ENCODE measurements at places on chromosomes 1 and 21.
A peak's percentile ranks its signal among the peaks of the same experiment; 100 is the strongest.

DNA sequence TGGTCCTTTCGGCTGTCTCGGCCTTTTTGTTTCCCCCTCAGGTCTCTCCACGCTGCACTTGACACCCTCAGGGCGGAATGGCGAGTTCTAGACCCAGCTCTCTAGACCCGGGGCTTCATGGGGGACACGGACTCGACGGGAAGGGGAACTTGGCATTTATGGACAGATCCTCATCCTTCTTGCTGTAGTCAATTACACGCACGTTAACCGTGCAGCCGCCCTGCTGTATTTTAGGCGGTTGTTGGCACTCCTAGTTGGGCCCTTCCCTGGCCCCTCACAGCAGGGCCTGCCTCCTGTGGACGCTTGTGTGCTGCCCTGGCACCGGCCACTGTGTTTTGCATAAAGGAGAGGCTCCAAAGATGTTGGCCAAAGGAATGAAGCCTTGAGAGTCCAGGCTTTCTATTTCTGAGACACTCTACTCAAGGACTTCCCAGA, 558 bp upstream of the BTG3 start:
- peak overlapping the region; percentile 55 for H3K27ac ChIP-seq
- no peaks in the 10 kb centered on the region for H3K27me3 ChIP-seq
- H3K4me3 ChIP-seq, result peak overlapping the region; percentile 85
- DNase-seq, result no peak
- peaks cover 6% of the 10 kb centered on the region for H3K4me1 ChIP-seq

- no peaks in the 10 kb centered on the region for H3K36me3 ChIP-seq
- H3K27ac ChIP-seq, result no peak overlapping the region
- DNase-seq, result no peak
Measured at GRCh38 chr1:71638081-71638766, 557.4 kb upstream of the ZRANB2 start.

- H3K27me3 ChIP-seq, result peaks cover 1% of the 10 kb centered on the region
- no peak overlapping the region for H3K27ac ChIP-seq
- H3K4me3 ChIP-seq, result no peak overlapping the region
- peaks cover 2% of the 10 kb centered on the region for H3K4me1 ChIP-seq
Measured at GRCh38 chr1:88276163-88276562, 407.9 kb upstream of the PKN2 start.

DNA sequence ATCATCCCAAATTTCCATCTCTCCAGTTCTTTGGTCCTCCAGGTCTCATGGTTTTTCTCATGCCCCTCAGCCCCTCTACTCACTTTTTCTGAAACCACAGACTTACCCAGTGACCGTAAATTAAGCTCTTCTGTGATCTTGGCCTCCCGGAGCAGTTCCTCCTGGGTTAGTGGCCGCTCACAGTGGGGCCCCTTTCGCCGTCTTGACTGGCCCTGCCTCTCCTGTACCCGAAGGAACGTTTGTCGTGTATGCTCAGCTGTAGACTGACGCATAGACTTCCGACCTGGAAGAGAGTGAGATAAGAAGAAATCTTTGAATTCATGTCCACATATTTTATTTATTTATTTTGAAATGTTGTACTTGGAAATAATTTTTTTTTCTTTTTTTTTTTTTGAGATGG, 5.8 kb downstream of the VPS72 start:
- peak overlapping the region; percentile 79 for H3K27ac ChIP-seq
- no peaks in the 10 kb centered on the region for H3K27me3 ChIP-seq
- H3K4me3 ChIP-seq, result no peak overlapping the region

DNA sequence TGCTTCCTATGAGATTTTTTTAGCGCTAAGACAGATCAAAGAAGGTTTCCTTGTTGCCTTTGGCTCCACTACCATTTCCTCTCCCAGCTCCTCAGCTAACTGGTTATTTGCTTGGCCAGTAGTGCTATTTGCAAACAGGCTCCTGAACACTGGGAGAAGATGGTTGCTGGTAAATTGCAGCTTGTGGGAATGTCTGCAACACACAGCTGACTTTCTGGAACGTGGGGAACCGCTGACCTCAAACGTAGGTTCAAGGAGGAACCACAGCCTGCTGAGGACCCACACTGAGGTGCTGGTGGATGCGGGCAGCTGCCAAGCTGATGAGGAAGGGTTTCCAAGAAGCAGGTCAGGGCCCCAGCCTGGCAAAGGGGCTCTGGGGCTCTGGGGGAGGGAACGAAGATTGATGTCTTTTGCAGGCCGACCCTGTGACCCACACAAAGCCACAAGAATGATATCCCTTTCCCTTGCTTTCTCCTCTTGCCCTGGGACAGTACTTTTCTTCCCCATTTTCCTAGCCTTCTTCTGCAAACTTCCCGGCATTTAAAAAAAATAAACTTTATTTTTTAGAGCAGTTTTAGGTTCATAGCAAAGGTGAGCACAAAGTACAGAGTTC, 24.8 kb downstream of the GNG4 start:
- H3K4me1 ChIP-seq, result no peaks in the 10 kb centered on the region
- peaks cover 15% of the 10 kb centered on the region for H3K27me3 ChIP-seq
- no peak overlapping the region for H3K4me3 ChIP-seq
- H3K27ac ChIP-seq, result no peak overlapping the region
- no peak for DNase-seq
- H3K36me3 ChIP-seq, result no peaks in the 10 kb centered on the region

GRCh38 chr1:85894651-85895050, 186.4 kb upstream of the ZNHIT6 start:
- H3K4me3 ChIP-seq, result no peak overlapping the region
- H3K4me1 ChIP-seq, result no peaks in the 10 kb centered on the region
- no peak for DNase-seq
- no peaks in the 10 kb centered on the region for H3K36me3 ChIP-seq

- no peak overlapping the region for H3K27ac ChIP-seq
- H3K27me3 ChIP-seq, result peaks cover 20% of the 10 kb centered on the region
- peaks cover 7% of the 10 kb centered on the region for H3K4me1 ChIP-seq
- no peak for DNase-seq
- no peaks in the 10 kb centered on the region for H3K36me3 ChIP-seq
- no peak overlapping the region for H3K4me3 ChIP-seq
Measured at GRCh38 chr1:228376651-228377631, 29.7 kb downstream of the TRIM11 start.

DNA sequence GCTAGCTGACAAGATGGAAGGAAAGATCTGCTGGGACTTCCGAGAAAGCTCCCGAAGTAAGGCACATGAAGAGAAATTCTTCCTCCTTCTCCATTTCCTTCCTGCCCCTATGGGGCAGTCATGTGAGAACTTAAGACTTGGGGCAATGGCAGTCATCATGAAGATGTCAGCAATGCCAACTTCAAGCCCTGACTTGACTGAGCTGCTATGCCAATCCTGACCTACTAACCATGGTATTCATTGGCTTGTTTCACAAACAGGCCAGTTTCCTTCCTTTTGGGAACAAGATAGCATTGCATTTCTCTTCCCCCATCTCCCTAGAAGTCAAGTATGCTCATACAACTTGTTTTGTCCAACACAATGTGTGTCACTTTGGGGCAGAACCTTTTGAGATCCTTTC, 25.5 kb downstream of the GRIK1 start:
- no peak overlapping the region for H3K4me3 ChIP-seq
- H3K36me3 ChIP-seq, result no peaks in the 10 kb centered on the region
- peaks cover 3% of the 10 kb centered on the region for H3K27me3 ChIP-seq
- H3K27ac ChIP-seq, result no peak overlapping the region

DNA sequence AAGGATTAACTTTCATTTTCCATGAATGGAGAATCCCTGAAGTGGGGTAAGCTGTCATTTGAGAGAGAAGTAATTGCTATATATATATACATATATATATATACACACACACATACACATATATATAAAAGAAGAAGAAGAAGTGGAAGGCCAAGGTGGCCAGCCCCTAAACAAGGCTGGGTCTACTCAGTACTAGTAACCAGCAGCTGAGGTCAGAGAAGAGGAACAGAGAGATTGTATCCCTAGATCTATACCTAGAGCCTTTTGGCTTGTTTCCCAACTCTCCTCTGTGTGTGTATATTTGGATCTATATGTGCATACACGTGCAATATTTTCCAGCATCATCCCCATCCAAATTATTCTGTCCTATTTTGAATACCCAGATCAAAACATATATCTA, 5.2 kb downstream of the TNFSF4 start:
- H3K36me3 ChIP-seq, result no peaks in the 10 kb centered on the region
- H3K4me3 ChIP-seq, result no peak overlapping the region
- DNase-seq, result no peak
- H3K4me1 ChIP-seq, result peaks cover 19% of the 10 kb centered on the region
- no peaks in the 10 kb centered on the region for H3K27me3 ChIP-seq

DNA sequence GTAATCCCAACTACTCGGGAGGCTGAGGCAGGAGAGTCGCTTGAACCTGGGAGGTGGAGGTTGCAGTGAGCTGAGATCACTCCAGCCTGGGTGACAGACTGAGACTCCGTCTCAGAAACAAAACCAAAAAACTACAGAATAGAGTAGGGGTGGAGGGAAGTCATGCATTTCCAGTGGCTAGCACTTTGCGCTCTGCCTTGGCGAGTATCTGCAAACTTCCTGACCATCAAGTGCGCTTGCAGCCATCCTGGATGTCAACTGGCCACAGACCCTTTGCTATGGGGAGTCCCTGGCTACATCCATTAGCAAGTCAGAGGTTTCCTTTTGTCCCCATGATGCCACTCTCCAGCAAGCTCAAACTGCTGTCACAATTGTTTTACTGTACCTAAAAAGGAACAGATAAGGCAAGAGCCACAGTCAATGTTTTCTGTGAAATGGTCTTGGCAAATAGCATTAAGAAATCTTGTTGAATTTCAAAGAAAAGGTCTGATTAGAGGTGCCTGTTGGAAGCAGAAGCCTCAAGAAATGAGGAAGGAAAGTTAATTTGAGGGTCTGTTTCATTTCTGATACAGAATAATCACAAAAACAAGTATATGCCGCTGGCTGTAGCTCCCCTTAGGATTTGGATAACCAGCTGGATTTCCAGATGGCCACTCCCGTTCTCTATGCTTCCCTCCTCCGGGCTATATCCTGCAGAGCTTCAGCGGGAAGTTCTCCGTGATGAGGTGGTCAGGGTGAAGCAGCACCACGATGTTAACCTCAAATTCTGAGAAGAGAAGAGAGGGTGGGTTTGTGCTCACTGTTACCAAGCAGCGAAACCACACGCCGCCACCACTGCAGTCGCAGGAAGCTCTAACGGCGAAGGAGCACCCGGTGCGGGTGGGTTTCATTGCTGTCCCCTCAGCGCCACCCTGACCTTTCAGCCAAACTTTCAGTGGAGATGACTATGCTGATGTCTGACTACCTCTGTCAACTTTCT, 42.0 kb downstream of the VPS26C start:
- no peak for DNase-seq
- peaks cover 9% of the 10 kb centered on the region for H3K4me1 ChIP-seq
- peak overlapping the region; percentile 63 for H3K27ac ChIP-seq
- peaks cover 20% of the 10 kb centered on the region for H3K36me3 ChIP-seq
- no peaks in the 10 kb centered on the region for H3K27me3 ChIP-seq
- no peak overlapping the region for H3K4me3 ChIP-seq

DNA sequence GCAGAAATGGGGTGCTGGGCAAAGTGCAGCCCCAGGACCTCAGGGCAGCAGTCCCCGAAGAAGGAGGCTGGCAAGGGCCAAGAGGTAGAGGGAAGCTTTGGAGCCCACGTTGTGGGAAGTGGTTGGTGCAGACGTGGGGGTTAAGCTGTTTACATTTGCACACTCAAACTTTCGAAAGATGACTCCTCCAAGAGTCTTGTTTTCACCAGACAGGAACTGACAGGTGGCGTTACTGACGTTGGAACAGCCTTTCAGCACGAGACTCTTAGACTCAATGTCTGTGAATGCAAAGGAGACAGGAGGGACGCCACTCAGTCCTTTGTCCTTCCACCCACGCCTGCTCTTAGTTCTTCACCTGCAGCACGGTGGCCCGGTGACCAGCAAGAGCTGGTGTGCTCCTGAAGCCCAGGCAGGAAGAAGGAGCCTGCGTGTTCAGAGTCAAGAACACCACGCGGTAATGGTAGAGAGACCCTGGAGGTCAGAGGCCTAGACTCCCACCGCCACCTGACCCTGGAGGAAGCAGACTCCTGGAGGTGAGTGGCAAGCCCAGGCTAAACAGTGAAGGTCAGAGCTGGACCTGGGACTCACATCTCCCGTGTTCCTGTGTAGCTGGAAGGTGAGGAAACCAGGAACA, 15.9 kb downstream of the LYPD8 start:
- no peak for DNase-seq
- H3K27me3 ChIP-seq, result peaks cover 10% of the 10 kb centered on the region
- no peak overlapping the region for H3K4me3 ChIP-seq
- H3K4me1 ChIP-seq, result peaks cover 9% of the 10 kb centered on the region

DNA sequence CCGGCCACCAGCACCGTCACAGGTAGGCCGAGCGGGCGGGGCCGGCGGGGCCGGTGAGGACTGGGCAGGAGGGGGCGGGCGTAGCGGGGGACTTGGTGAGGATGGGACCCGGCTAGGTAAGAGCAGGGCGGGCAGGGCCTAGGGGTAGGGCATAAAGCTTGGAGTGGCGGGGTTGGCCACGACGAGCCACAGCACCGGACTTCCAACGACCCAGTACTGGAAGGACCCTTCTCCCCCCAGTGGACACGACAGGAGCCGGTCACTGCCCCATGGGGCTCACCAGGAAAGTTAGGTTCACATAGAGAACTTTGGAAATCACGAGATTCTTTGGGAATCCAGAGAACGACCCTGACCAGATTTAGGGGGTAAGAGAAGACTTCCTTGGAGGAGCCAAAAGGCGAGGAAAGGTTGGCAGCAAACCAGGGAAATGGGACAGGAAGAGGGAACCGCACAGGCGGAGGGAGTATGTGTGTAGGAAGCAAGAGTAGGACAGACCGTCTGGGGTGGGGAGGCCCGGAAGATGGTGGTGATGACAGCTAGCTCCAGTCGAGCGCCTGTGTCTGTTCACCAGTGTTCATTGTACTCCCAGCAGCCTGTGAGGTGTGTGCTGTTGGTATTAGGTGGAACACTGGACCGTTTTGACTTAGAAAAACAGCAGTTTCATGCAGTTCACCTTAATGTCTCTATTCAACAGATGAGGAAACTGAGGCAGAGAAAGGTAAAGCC, 20.4 kb downstream of the ZNF362 start:
- peaks cover 22% of the 10 kb centered on the region for H3K4me1 ChIP-seq
- no peak overlapping the region for H3K4me3 ChIP-seq
- peak overlapping the region; percentile 40 for H3K27ac ChIP-seq
- no peaks in the 10 kb centered on the region for H3K27me3 ChIP-seq
- no peak for DNase-seq

DNA sequence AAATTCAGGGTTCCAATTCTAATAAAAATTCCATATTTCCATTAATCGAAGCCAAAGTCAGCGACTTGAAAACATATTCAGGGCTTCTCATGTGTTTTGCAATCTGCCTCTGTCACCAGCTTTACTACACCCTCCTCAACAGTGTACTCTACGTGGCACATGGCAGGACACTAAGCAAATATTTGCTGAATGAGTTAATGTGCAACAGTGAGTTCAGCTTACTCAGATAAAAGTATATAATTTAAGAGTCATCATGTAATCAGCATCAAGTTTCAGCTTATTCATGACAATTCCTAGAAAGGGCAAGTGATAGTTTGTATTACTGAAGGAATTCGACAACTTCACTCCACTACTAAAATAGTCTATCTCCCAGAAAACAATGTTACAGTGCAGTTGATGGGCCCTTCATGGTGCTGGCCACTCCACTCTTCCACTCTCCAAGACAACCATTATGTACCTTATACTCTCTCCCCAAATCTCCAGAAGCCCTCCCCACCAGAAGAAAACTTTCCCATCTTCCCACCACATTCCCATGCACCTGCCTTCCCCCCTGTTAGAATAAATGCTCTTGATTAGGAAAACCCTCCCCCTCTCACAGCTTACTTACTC, 97.3 kb downstream of the TTLL7 start:
- H3K36me3 ChIP-seq, result no peaks in the 10 kb centered on the region
- H3K27ac ChIP-seq, result no peak overlapping the region
- peaks cover 4% of the 10 kb centered on the region for H3K27me3 ChIP-seq
- no peak overlapping the region for H3K4me3 ChIP-seq
